ENCODE measurements at places on chromosomes 16 and 17.

GRCh38 chr17:81309140-81309858 lies 14.2 kb upstream of the SLC38A10 start:
- peak; percentile 85 for DNase-seq

DNA sequence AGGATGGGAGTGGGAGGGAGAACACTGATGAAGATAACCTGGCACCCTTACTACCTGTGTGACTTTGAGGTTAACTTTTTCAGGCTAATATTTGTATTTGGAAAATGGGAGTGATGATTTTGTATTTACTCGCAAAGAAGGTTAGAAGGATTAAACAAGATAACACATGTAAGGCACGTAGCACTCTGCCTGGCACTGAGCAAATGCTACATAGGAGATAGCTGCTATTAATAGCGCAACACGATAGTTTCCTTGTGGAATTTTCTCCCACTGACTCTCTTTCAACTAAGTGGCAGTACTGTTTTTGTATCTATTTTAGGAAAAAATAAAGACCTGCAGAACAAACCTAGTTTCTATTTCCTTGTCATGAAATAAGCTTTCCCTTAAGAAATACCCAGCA lies 15.4 kb upstream of the KCNJ16 start:
- no peak for DNase-seq

GRCh38 chr16:27586711-27587110 lies 36.8 kb downstream of the KATNIP start:
- DNase-seq: no peak

GRCh38 chr17:11363565-11364117 lies 122.6 kb downstream of the SHISA6 start:
- DNase-seq: no peak

- DNase-seq: no peak
Measured at GRCh38 chr17:62963296-62963695, 2.7 kb upstream of the TANC2 start.

- DNase-seq: no peak
Measured at GRCh38 chr17:4241535-4241934, 22.2 kb downstream of the ANKFY1 start.

- DNase-seq: no peak
Measured at GRCh38 chr16:29775742-29776408, 2.2 kb upstream of the ZG16 start.

DNA sequence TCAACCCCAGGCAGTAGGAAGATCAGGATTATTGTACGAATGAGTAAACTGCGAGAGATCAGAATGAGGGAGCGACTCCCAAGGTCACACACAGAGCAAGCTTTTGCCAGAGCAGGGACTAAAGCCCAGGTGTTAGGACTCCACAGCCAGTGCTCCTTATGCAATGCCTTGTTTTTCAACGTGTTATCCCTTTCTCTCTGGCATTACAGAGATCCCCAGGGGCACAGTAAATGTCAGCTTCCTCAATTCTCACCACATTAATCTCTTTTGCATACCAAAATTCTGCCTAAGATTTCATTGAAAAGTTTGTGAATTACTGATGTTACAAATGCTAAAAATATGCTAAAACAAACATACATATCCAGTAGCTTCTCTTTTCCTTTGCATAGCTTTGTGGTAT lies 68.1 kb upstream of the CES5A start:
- DNase-seq: no peak

DNA sequence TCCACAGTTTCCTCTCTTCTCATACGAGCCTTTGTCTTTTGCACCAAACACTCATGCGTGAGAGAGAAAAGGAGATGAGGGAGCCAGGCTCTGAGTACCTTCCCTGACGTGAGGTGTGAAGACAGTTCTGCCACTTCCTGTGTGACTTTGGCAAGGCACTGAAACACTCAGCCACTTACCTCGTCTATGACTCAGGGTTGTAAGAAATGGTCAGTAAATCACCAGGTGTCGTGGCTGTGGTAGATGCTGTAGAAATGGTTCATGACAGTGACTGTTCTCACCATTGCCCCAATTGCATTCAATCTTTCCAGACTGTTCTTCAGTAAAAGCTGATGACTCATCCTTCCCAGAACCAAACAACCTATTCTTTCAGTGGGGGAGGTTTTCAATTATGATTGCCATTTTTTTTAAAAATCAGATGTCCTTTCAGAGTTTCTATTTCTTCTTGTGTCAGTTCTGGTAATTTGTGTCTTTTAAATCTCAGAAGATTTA lies 49.2 kb upstream of the CBFA2T3 start:
- no peak for DNase-seq

- DNase-seq: no peak
Measured at GRCh38 chr16:68298907-68299561, 11.7 kb downstream of the SLC7A6OS start.

GRCh38 chr16:86758932-86759331 lies 180.6 kb downstream of the FOXL1 start:
- no peak for DNase-seq

- DNase-seq: no peak
Measured at GRCh38 chr16:68257251-68257905, 6.9 kb upstream of the SLC7A6 start.

DNA sequence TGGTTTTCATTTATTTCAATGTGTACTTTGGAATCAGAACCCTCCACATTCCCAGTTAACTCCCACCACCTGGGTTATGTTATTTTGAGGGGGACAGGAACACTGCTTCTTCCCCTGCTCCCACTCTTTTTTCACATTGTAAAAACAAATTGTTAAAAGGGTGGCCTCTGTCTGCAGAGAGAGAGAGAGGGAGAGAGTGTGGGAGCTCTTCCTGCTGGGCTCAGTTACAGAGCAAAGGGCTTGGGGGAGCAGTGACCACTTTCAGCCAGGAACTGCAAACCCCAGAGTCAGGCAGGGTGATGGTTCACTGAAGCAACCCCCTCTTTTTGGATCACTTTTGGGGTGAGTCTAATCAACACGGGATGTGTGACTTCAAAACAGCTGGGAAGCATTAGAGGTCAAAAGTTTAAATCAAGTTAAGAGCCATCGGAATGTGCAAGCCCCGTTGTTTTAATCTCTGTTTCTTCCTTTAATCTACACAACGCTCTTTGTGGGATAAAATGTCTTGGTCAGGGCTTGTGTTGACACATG lies 577.0 kb upstream of the CDH11 start:
- DNase-seq: no peak

GRCh38 chr16:4182581-4183236 lies 59.2 kb downstream of the SRL start:
- DNase-seq: no peak

DNA sequence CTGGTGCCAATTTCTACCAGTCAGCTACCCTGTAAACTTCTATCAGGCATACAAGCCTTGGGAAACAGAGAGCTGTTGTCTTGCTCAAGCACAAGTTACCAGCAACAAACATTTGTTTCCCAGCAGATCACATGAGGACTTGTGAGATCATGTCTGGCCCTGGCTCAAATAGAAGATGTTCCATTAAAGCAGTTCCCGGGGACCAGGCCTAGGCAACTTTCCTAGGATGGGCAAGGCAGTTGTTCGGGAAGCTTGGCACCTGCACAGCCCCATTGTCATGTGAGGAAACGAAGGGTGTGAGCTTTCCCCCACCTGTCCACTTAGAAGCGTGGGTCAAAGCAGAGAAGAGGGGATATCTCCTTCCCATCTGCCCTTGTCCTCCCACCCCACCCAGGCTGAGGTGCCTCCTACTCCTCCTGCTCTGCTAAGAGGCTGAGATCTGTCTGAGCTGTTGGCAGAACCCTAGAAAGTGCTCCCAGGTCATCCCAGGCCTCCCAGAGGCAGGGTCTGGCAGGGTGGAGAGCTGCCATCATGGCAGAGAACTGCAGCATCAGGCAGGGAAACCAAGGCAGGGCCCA lies 11.2 kb upstream of the SLC47A2 start:
- DNase-seq: no peak

DNA sequence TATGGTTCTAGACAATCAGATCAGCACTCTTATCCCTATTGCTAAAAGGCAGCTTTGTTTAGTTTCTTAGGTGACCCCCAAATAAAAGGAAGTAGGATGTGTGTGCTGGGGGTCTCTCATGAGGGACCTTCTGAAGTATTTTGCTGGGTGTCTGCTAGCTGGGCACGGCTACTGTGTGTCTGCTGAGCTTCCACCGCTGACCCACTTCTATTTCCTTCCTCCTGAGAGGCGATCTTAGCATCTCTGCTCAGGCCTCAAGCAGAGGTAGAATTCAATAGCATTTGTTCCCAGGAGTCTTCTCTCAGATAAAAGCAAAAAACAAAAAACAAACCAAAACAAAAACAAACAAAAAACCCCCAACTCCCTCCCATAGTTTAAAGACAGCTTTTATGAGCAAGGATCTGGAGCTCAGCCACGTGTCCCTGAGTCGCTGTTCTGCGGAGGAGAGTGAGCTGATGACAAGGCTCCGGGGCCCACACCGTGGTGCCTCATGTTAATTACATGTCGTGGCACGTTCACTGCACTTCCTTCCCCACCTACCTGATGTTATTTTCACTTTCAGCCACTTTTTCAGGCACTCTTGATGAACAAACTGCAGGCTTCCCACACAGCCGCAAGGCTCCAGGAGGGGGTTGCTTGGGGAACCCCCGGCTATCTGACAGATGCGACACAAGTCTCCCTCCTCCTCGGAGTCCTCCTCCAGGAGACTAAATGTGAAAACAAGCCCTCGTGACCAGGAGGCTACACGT lies 83.5 kb downstream of the MARCHF10 start:
- DNase-seq: no peak

- no peak for DNase-seq
Measured at GRCh38 chr17:33342025-33342424, 48.9 kb upstream of the ASIC2 start.

DNA sequence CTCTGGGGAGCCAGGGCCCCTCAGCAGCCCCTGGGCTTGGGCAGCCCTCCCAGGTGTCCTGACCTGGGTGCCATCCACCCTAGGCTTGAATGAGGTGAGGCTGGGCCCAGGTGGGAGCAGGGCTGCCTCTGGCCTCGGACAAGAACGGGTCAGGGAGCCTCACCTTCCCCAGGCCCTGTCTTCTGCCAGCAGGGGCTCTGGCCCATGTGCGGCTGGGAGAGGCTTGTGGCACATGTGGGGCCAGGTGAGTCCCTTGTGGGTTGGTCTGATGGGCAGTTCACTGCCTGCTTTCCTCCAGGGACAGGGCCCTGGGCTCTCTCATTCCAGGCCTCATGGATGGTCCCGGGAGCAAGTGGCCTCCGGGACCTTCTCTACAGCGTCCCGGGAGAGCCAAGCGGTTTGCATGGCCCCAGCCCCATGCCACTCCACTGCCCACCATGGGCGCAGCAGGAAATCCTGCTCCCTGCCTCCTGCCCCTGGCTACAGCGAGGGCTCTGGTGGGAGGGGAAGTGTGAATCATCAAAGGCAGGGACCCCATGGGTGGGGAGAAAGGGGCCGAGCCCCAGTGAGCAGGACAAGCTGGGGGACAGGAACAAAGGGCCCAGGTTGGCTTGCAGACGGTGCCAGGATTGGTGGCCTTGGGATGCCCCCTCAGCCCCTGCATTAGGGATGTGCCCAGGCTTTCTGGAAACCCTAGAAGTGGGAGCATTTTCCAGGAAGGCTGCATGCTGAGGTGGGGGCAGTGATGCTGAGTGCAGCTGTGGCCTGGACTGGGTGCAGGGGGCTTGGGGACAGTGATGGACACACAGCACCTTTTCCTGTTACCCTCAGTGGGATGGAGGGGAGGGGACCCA lies 12.2 kb downstream of the VASN start:
- no peak for DNase-seq

DNA sequence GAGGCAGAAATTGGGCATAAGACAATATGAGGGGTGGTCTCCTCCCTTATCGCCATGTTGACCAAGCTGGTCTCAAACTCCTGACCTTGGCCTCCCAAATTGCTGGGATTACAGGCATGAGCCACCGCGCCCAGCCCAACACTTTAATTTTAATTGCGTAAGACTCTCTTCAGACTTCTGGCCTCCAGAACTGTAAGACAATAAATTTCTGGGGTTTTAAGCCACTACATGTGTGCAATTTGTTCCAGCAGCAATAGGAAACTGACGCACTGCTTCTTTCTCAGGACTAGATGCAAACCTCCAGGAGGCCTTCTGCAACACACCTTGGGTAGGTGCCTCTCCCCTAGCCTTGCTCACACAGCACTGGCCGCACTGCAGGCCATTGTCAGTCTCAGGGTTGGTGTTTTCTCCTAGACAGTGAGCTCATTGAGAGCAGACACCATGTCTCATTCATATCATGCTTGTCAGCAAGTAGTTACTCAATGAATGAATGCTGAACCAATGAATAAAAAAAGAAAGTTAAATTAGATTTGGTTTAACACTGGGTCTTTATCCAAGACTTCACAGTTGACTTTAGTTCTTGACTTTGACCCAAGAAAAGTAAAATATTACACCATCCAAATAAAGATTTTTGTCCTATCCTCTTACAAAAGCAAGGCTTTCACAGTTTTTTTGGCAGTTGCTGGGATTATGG lies 5.5 kb upstream of the ACSF2 start:
- no peak for DNase-seq

DNA sequence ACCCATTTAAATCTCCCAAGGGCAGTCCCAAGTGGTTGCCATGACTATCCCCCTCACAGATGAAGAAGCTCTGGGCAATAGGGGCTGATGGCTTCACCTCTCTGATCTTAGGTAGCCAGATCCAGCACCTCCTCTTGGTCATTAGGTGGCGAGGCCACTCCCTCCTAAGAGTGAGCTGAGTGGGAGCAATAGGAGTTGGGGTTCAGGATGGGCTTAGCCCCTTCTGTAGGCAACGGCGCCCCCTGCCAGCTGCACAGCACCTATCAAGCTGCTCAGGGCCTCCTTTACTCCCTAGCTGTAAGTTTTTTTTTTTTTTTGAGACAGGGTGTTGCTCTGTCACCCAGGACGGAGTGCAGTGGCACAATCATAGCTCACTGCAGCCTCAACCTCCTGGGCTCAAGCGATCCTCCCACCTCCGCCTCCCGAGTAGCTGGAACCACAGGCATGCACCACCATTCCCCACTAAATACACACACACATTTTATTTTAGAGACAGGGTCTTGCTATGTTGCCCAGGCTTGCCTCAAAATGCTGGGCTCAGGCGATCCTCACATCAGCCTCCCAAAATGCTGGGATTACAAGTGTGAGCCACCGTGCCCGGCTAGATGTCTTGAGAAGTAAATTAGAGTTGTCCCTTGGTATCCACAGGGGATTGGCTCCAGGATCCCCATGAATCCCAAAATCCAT lies 3.5 kb upstream of the RRAD start:
- DNase-seq: no peak

- no peak for DNase-seq
Measured at GRCh38 chr16:88352261-88353200, 30.2 kb upstream of the ZNF469 start.

DNA sequence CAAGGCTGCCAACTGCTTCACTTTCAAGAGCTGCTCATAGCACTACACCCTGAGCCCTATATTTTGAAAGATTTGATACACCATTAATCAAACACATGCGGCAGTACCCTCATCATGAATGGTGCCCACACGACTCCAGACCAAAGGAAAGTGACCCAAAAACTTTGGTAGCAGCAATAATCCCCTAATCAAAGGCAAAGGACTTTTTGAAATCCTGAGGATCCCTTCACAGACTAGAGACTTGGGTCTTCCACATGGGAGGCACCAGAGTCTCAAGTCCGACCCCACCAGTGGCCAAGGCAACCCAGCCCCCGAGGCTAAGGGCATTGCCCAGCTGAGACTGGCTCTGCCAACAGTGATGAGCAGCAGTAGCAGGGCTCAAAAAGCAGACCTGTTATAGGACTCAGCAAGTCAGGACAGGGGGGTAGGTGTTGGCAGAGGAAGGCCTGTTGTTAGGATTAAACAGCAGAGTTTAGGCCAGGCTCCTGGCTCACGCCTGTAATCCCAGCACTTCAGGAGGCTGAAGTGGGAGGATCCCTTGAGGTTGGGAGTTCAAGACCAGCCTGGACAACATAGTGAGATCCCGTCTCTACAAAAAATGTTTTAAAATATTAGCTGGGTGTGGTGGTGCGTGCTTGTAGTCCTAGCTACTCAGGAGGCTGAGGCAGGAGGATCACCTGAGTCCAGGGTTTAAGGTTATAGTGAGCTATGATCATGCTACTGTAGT lies 3.2 kb downstream of the TRIM25 start:
- DNase-seq: no peak

Data from coronary artery (tissue), 2 donors.